ENCODE measurements at places on chromosomes 3 and 15.

- DNase-seq, result no peak
Measured at GRCh38 chr3:28050885-28051284, 190.5 kb upstream of the CMC1 start.

DNA sequence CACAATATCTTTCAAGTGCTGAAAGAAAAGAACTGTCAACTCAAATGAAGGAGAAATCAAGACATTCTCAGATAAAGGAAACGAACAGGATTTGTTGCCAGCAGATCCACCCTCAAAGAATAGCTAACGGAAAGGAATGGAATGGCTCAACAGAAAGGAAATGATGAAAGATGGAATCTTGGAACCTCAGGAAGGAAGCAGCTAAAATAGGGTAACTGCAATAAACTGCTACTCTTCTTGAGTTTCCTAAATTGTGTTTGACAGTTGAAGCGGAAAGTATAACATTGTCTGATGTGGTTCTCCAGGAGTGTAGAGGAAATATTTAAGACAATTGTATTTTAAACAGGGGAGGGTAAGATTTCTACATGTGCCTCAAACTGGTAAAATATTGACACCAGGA lies 22.0 kb downstream of the PRR23E start:
- DNase-seq, result no peak

GRCh38 chr15:68405378-68406250 lies 26.3 kb downstream of the ITGA11 start:
- DNase-seq, result no peak

GRCh38 chr3:112681822-112682325 lies 40.9 kb upstream of the CCDC80 start:
- no peak for DNase-seq

- no peak for DNase-seq
Measured at GRCh38 chr15:82081914-82082762, 36.3 kb upstream of the MEX3B start.

Measured in right lung (tissue), 10 donors.